ENCODE measurements at places on chromosomes 12 and 14. TPM values are rescaled to one million over a fixed set of nuclear protein-coding genes. Genes with fewer than 3 reads are reported as not detected.

DNA sequence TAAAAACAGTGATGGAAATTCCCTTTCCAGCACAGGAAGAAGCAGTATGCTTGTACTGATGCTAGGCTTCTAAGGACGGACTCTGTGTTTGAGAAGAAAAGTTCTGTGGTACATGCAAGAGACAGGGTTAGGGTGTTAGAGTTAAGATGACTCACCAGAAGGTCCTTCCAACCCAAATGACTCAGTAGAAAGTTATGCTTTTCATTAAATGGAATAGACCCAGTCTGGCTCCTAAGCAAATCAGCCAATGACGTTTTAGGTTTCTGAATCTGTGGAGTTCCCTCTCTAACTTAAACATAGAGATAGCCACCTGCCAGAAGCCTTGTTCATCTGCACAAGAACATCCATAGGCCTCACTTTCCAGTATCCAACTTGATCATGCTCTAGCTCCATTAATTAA lies 5.7 kb downstream of the PTHLH start:
- DNase-seq = no peak

GRCh38 chr14:89856871-89857345 lies 97.6 kb downstream of the EFCAB11 start:
- DNase-seq = no peak

KNTC1 gene
- 136 TPM for total RNA-seq

- DNase-seq = no peak
Measured at GRCh38 chr12:42924482-42924881, 334.9 kb upstream of the PRICKLE1 start.

DNA sequence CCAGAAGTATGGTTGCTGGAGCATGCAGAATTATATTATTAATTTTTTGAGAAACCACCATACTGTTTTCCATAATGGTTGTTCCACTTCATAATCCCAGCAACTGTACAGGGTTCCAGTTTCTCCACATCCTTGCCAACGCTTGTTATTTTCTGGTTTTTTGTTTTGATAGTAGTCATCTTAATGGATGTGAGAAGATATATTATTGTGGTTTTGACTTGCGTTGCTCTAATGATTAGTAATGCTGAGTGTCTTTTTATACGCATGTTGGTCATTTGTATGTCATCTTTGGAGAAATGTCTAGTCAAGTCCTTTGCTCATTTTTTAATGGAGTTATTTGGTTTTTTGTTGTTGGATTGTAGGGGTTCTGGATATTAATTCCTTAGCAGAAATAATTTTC lies 58.1 kb downstream of the DAAM1 start:
- no peak for DNase-seq

PLCZ1 gene
- not detected for total RNA-seq

DNA sequence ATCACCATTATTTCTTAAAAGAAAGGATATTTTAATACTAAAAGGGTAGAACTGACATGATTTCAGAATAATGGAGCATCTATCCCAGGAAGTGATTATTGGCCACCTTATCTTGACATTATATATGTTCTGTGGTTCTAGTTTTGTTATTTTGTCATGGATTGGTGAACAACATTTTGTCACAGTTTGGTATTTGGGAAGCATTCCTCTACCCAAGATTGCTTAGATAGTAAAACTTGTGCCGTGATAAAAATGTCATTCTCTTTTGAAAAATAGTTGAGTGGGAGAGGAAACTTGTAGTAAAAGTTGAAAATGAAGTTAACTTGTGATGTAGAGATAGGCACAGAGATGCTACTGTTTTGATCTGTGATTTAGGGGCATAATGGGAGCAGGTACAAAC lies 65.7 kb downstream of the TMX1 start:
- DNase-seq = no peak

HCAR2 gene
- not detected for total RNA-seq

Measured in activated CD4-positive, alpha-beta T cell treated with anti-CD3 and anti-CD28 coated beads, Interleukin-2, amount 10 ng/mL, durations not matched to agents 7 days and 5 days (primary cell).